Breast epithelium (tissue), 4 donors: ENCODE measurements at places on chromosomes 3 and 15.

- no peaks in the 10 kb centered on the region for H3K27me3 ChIP-seq
- H3K36me3 ChIP-seq: no peaks in the 10 kb centered on the region
- no peaks in the 10 kb centered on the region for H3K4me1 ChIP-seq
- DNase-seq: no peak
- H3K4me3 ChIP-seq: no peak overlapping the region
Measured at GRCh38 chr3:70360979-70361760, 48.7 kb upstream of the MDFIC2 start.

- no peaks in the 10 kb centered on the region for H3K27me3 ChIP-seq
- H3K4me3 ChIP-seq: no peak overlapping the region
- H3K36me3 ChIP-seq: no peaks in the 10 kb centered on the region
- DNase-seq: no peak
Measured at GRCh38 chr15:43969802-43970375, 143.1 kb downstream of the WDR76 start.

GRCh38 chr3:153110041-153110440, 52.0 kb upstream of the RAP2B start:
- DNase-seq: no peak
- H3K4me1 ChIP-seq: no peaks in the 10 kb centered on the region
- no peaks in the 10 kb centered on the region for H3K36me3 ChIP-seq
- H3K4me3 ChIP-seq: no peak overlapping the region

- no peaks in the 10 kb centered on the region for H3K27me3 ChIP-seq
- H3K4me3 ChIP-seq: no peak overlapping the region
- H3K27ac ChIP-seq: no peak overlapping the region
- H3K36me3 ChIP-seq: no peaks in the 10 kb centered on the region
- DNase-seq: no peak
Measured at GRCh38 chr3:73618461-73618860, 6.3 kb downstream of the PDZRN3 start.

DNA sequence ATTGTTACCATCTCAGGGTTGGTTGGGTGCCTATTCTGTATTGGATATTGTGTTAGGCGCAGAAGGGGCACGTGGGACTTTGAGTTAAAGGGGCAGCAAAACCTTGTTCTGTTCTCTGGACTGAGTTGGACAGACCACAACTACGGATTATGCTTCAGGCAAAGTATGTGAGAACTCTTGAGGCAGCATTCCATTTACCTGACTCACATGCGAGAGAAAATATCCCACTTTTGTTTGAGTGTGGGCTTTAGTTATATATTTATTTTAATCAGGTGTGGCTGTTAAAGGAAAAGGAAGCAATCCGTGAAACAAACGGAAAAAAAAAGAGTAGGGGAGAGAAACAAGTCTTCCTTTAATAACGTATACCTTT, 627 bp upstream of the PLS1 start:
- peak overlapping the region; percentile 71 for H3K4me3 ChIP-seq
- H3K4me1 ChIP-seq: no peaks in the 10 kb centered on the region
- H3K27me3 ChIP-seq: no peaks in the 10 kb centered on the region

- no peaks in the 10 kb centered on the region for H3K4me1 ChIP-seq
- DNase-seq: no peak
- H3K27me3 ChIP-seq: no peaks in the 10 kb centered on the region
- no peak overlapping the region for H3K4me3 ChIP-seq
- H3K27ac ChIP-seq: no peak overlapping the region
- no peaks in the 10 kb centered on the region for H3K36me3 ChIP-seq
Measured at GRCh38 chr3:43434431-43434830, 148.1 kb downstream of the SNRK start.

DNA sequence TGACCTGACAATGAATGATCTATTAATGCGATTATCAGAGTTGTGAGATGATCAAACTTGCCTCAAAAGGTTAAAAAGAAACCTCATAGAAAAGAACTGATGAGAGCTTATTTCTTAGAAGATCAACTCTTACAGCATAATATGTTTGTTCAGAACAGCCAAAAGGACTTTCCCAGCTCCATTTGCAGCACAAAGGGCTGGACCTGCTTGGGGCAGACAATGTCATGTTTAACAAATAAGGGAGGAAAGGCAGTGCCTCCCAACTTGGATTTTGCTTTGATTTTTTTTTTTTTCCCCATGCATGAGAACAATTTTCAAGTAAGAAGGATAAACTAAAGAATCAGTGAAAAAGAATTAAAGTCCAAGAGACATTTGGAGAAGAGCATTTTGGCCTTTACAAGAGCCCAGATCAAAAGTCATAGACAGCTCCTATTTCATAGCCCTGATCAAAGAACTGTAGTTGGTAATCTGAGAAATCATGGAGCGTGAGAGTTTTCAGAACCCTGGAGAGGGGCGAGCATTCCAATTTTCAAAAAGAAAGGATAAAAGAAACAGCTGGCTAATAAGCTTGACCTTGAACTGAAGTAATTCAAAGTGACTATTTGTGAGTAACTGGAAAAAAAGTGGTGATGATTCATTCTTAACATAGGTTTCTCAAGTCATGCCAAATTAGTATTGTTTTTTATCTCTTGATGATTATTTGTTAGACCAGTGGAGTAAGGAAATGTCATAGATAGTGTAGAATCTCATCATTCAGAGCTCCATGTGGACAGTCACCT, 136.0 kb upstream of the CFAP20DC start:
- no peaks in the 10 kb centered on the region for H3K27me3 ChIP-seq
- H3K27ac ChIP-seq: no peak overlapping the region
- H3K36me3 ChIP-seq: no peaks in the 10 kb centered on the region
- no peaks in the 10 kb centered on the region for H3K4me1 ChIP-seq
- H3K4me3 ChIP-seq: no peak overlapping the region

GRCh38 chr3:115072265-115073021, 74.6 kb downstream of the ZBTB20 start:
- DNase-seq: no peak
- H3K27me3 ChIP-seq: no peaks in the 10 kb centered on the region
- no peaks in the 10 kb centered on the region for H3K4me1 ChIP-seq
- H3K36me3 ChIP-seq: no peaks in the 10 kb centered on the region
- no peak overlapping the region for H3K4me3 ChIP-seq

DNA sequence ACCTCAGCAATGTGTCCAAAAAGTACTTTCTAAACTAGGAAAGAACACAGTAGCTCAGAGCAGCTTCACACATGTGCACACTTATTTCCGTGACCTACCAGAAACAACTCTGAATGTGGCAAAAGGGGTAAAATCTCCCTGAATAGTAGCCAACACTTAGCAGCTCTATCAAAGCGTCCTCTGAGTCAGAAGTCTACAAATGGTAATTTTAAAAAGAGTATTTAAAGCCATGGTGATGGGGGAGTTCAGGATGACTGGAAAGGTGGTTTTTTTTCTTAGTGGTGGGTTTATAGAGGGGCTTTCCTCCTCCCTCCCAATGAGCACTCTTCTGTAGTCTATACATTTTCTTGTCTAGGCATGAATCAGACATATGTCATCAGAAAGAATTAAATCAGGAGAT, 223.8 kb upstream of the PRICKLE2 start:
- DNase-seq: no peak
- no peaks in the 10 kb centered on the region for H3K36me3 ChIP-seq
- H3K27me3 ChIP-seq: no peaks in the 10 kb centered on the region
- H3K4me3 ChIP-seq: no peak overlapping the region
- no peaks in the 10 kb centered on the region for H3K4me1 ChIP-seq

- H3K36me3 ChIP-seq: no peaks in the 10 kb centered on the region
- H3K27ac ChIP-seq: no peak overlapping the region
- peak; percentile 30 for DNase-seq
Measured at GRCh38 chr15:26889298-26889898, 22.5 kb downstream of the GABRA5 start.

- no peaks in the 10 kb centered on the region for H3K36me3 ChIP-seq
- DNase-seq: no peak
- H3K27ac ChIP-seq: no peak overlapping the region
- no peaks in the 10 kb centered on the region for H3K27me3 ChIP-seq
Measured at GRCh38 chr15:41605566-41605965, 46.6 kb downstream of the TYRO3 start.

- H3K4me3 ChIP-seq: no peak overlapping the region
- no peaks in the 10 kb centered on the region for H3K36me3 ChIP-seq
- DNase-seq: no peak
- no peak overlapping the region for H3K27ac ChIP-seq
- H3K27me3 ChIP-seq: no peaks in the 10 kb centered on the region
Measured at GRCh38 chr3:8210882-8211341, 290.7 kb upstream of the LMCD1 start.

DNA sequence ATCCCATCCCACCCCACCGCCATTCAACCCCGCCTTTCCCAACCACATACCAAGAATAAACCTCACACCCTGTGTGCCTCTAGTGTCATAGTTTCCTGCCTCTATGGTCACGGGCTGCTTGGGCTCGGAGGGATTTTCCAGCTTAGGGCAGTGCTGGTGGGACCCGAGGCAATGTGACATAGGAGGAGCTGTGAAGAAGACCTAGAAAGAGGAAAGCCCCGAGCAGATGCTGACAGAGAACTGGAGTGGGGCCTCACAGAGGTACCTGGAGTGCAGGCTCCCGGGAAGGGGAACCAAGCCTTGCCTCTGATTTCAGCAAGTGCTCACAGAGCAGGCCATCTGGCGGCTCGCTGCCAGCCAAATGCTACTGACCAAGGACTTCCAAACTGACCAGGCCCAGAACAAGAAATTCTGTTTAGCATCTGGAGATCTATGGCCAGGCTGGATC, 27.5 kb downstream of the BHLHE40 start:
- no peak overlapping the region for H3K27ac ChIP-seq
- H3K4me1 ChIP-seq: no peaks in the 10 kb centered on the region
- H3K27me3 ChIP-seq: no peaks in the 10 kb centered on the region
- DNase-seq: no peak
- H3K4me3 ChIP-seq: no peak overlapping the region

GRCh38 chr3:127150513-127151250, 42.2 kb upstream of the PRR23E start:
- H3K4me3 ChIP-seq: no peak overlapping the region
- no peaks in the 10 kb centered on the region for H3K27me3 ChIP-seq
- no peak overlapping the region for H3K27ac ChIP-seq
- no peak for DNase-seq

- H3K27me3 ChIP-seq: no peaks in the 10 kb centered on the region
- no peaks in the 10 kb centered on the region for H3K4me1 ChIP-seq
- H3K36me3 ChIP-seq: no peaks in the 10 kb centered on the region
Measured at GRCh38 chr3:23084367-23084766, 118.8 kb upstream of the UBE2E2 start.

- H3K36me3 ChIP-seq: no peaks in the 10 kb centered on the region
- H3K4me1 ChIP-seq: no peaks in the 10 kb centered on the region
- no peak overlapping the region for H3K4me3 ChIP-seq
- H3K27ac ChIP-seq: no peak overlapping the region
- DNase-seq: no peak
Measured at GRCh38 chr15:78533331-78533730, 6.9 kb upstream of the PSMA4 start.

DNA sequence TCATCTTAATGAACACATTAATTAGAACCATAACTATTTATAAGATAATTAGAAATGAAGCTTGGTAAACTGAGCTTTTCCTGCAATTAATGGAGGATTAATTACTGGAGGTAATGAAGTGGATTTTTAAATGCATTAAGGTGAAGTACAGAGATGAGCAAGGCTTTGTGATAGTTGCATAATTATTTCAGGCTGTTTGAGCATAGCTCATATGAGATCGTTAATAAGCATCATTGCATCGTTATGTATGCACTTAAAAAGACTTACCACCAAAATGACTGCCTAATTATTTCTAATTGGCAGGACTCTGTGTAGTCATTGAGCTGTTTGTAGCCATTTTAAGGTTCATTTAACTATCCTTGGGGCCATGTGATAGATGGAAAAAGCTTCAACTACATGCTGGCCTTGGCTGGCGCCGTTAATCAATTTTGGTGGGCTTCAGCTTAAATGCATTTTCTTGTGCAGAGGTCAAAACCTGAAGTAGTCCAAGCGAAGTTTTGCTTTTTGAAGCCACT, 55.3 kb downstream of the RSRC1 start:
- DNase-seq: no peak
- no peaks in the 10 kb centered on the region for H3K27me3 ChIP-seq
- no peak overlapping the region for H3K4me3 ChIP-seq

- peak overlapping the region; percentile 52 for H3K27ac ChIP-seq
- peaks cover 22% of the 10 kb centered on the region for H3K4me1 ChIP-seq
- H3K4me3 ChIP-seq: no peak overlapping the region
- DNase-seq: no peak
- H3K27me3 ChIP-seq: no peaks in the 10 kb centered on the region
Measured at GRCh38 chr15:67117370-67117769, 52.0 kb downstream of the SMAD3 start.

- H3K27me3 ChIP-seq: no peaks in the 10 kb centered on the region
- no peak overlapping the region for H3K27ac ChIP-seq
- no peak for DNase-seq
- no peak overlapping the region for H3K4me3 ChIP-seq
Measured at GRCh38 chr15:38406436-38406835, 47.5 kb upstream of the FAM98B start.

DNA sequence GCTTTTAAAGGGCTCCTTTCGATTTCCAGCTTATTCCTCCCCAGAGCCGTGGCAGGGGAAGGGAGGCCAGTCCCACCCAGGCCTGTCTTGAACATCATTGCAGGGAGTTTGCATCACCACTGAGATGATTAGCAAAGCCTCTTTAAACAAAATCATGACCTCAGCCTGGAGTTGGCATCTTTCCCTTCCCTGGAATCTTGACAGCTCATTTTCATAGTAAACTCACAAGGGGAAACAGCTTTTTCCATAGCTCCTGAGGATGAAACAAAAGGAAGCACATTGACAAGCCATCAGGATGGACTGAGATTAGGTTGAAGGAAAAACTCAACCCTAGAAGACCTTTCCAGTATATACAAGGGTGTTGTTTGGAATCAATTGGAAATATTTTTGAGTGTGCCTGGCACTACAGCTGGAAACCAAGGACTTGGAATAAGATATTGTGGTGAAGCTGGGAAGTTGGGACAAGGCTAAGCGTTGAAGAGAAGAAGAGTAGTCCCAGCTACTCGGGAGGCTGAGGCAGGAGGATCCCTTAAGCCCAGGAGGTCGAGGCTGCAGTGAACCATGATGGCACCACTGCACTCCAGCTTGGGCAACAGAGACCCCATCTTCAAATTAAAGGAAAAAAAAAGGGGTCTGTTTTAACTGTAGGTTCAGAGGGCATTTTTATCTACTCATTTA, 3.1 kb upstream of the LARP6 start:
- no peaks in the 10 kb centered on the region for H3K4me1 ChIP-seq
- H3K36me3 ChIP-seq: no peaks in the 10 kb centered on the region
- no peak for DNase-seq
- H3K27ac ChIP-seq: peak overlapping the region; percentile 72
- no peak overlapping the region for H3K4me3 ChIP-seq
- no peaks in the 10 kb centered on the region for H3K27me3 ChIP-seq
